ENCODE measurements at places on chromosomes 1 and 21.
A peak's percentile ranks its signal among the peaks of the same experiment; 100 is the strongest.

GRCh38 chr1:101388904-101389546, 152.2 kb downstream of the S1PR1 start:
- peak; percentile 33 for DNase-seq

DNA sequence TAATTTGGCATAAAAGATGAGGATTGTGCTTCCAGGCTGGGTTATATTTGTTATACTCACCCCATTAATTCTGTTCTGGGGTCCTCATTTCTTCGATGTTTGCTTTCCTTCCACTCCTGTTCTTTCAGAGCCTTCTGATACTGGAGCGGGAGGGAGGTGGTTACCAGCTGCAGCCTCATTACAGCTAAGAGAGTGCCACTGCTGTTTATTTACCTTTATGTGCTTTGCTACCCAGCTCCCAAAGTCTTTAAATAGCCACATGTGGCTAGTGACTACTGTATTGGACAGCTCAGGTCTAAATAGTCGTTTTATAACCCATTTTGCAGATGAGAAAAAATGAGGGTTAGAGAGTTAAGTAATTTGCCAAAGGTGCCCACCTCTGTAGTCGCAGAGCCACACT, 25.1 kb downstream of the PLEKHM2 start:
- no peak for DNase-seq

DNA sequence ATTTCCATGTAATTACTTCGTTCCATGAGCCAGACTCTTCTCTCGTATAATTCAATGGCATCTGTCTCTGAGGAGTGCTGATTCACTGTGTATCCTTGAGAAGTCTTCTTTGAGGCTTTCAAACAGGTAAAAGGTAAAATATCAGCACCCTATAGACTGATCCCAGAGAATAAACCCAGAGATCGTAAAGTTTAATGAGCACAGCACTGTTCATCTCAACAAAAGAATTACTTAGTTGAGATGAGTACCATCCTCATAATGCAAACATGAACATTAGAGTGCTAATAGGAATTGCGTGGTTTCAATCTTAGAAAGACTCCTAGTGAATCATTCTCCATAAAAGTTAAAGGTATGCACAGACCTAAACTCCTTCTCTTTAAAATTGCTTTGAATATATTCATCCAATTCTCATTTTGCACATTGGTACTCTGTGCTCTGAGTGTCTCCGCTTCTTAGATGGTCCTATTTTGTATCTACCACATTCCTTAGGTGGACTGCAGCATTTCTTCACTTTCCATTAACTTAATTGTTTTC, 97.2 kb downstream of the TBX15 start:
- no peak for DNase-seq

DNA sequence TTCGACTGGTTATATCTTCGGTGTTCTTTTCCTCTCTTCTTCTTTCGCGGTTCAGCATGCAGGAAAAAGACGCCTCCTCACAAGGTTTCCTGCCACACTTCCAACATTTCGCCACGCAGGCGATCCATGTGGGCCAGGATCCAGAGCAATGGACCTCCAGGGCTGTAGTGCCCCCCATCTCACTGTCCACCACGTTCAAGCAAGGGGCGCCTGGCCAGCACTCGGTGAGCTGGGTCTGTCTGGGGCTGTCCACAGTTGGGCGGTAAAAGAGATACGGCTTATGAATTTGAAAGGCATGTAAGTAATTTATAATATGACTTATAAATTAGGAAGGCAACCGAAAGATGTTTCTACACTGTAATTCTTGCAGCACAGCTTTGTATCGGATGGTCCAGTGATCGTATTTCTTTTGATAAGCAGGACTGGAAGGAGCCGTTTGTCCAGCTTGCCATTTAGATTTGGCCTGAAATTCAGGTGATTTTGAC, 334 bp downstream of the CTH start:
- DNase-seq: no peak

- DNase-seq: no peak
Measured at GRCh38 chr1:112688781-112689193, 14.3 kb downstream of the MOV10 start.

GRCh38 chr1:106880226-106880625, 176.2 kb upstream of the PRMT6 start:
- no peak for DNase-seq

DNA sequence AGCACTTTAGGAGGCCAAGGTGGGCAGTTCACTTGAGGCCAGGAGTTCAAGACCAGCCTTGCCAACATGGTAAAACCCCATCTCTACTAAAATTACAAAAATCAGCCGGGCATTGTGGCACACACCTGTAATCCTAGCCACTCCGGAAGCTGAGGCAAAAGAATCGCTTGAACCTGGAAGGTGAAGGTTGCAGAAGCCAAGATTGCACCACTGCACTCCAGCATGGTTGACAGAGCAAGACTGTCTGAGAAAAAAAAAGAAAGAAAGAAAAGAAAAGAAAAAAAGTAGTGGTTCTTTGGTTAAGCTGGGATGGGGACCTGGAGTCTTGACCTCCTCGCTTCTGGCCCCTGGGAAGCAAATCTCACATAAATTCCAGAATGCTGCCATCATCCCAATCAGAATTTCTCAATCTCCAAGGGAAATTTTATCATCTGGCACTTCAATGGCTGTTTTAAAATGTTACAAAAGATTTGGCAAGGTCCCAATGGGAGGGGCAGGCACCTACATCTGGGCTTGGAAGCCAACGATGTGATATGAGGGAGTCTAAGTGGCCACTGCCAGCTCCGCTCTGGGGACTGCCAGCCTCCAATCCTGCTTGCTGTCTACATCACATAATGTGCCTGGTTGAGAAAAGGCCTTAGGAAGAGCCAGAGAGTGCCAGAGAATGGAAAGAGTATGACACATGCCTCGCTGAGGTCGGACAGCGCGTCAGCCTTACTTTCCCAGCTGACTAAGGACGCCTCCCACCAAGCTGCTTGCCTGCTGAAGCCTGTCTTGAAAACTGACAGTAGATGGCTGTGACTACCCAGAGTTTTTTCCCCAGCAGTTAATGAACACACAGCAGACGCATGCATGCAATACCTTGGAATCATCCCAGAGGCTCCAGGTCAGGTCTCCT, 42.1 kb upstream of the SRP9 start:
- no peak for DNase-seq

GRCh38 chr1:201586806-201587205, 47.9 kb downstream of the NAV1 start:
- no peak for DNase-seq

DNA sequence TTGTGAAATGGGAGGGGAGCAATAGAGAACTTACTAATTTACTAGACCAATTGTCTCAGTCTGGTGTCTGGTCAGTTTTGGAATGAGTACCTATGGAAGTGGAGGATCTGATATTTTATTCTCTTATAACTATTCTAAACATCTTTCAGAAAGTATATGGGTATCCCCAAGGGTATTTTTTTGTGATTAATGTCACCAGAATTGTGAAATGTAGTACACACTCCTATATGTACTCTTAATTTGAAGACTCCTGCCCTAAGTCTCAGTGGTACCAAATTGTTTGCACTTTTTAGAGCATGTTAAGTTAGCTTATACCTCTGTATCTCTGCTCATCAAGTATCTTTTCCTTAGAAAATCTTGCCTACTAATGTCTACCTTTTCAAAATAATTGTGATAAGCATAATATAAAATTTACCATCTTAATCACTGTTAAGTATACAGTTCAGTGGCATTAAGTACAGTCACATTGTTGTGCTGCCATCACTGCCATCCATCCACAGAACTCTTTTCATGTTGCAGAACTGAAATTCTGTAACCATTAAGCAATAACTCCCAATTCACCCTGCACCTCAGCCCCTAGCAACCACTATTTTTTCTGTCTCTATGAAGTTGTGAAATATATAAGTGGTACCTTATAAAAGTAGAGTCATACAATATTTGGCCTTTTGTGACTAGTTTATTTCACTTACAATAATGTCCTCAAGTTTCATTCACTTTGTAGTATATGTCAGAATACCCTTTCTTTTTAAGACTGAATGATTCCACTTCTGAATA, 40.5 kb downstream of the SLC30A7 start:
- no peak for DNase-seq
